ENCODE measurements at places on chromosomes 6 and 20.

DNA sequence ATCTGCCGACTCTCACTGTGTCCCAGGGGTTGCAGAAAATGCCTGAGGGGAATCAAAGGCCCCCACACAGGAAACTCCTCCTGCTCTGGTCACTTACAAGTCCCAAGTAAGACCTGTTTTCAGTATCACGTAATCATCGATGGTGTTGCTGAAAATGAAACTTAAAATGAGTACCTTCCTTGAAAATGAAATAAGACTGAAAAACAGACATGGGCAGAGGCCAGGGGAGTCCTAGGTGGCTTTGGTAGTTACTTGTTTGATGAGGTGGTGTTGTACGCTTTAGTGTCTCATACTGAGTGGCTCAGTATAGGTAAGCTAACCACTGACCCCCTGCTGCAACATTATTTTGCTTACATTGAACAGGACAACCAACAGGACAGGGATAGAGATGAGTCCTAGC is 43.0 kb upstream of the SYNCRIP start:
- no peak for DNase-seq

GRCh38 chr6:16654701-16655100 is 106.6 kb downstream of the ATXN1 start:
- DNase-seq, result no peak

GRCh38 chr20:14717134-14717999 is 380.0 kb upstream of the FLRT3 start:
- no peak for DNase-seq

DNA sequence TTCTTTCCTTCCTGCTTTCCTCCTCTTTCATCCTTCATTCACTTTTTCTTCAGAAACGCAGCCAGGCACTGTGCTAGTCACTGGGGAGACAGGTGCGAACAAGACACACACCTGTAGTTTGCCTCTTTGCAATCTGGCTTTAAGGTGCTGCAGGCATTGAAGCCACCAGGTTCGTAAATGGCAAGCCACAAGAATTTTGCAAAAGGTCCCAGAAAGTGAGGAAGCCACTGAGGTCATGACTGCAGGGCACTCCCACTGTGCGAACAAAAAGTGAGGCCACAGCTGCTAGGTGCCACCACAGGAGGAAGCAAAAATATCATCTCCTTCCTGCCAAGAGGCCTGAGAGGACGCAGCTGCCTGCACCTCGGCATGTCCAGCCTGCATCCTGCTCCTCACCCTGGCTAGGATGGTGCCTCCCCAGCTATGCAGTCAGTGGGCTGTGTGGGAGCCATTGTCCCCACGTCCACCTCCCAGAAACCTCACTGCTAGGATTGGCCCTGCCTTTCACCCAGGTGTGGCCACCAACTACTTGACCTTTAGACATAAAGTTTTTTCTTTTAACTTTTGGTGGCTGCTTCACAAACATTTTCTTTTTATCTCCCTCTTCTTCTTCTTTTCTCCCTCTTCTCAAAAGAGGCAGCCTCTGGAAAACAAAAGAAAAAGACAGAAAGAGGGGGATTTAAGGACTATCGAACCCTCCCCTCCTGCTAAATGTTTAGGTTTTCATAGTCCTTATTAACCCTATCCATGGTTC is 230.8 kb downstream of the BCAS1 start:
- DNase-seq, result no peak

- no peak for DNase-seq
Measured at GRCh38 chr20:57658833-57659516, 38.7 kb upstream of the ZBP1 start.

GRCh38 chr6:150940941-150941340 is 75.4 kb downstream of the MTHFD1L start:
- no peak for DNase-seq

DNA sequence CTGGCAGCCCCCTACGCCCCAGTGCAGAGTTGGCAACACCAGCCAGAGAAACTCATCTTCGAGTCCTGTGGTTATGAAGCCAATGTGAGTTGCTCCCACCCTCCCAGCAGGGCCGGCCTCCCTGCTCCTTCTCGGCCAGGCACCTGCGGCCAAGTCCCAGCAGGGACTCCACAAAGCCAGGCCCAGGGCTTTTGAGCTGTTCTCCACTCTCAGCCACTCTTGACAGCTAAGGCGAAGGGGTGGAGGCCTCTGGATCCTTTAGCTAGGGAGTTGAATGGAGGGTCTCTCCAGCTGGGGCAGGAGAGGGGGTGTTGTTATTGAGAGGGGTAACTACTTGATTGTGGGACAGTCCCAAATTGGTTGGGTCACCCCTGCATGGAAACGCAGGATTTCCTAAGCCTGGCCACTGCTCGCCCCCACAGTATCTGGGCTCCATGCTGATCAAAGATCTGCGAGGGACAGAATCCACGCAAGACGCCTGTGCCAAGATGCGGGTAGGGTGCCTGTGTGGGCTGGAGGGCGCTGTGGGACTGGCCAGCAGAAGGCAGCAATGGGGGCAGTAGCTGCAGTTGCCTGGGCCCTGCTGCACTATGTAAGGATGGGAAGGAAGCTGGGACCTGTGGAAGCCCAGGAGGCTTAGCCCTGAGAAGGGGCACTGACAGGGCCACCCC is 58.3 kb downstream of the TCP11 start:
- DNase-seq, result no peak

- no peak for DNase-seq
Measured at GRCh38 chr6:105790635-105791034, 295.5 kb upstream of the PRDM1 start.

DNA sequence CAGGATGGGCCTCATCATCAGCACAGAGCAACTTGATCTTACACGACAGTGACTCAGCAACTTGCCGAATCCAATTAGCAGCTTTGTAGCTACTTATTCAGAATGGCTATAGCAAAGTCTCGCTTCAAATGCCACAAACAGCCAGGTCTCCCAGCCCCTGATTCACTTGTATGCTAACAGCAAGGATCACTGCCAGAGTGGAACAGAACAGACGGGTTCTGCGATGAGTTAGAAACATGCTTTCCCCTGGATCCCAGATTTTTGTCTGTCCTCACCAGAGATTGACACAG is 254.4 kb downstream of the NRN1 start:
- no peak for DNase-seq
